Heart left ventricle (tissue), 16 donors: ENCODE measurements at places on chromosomes 2 and 18.

GRCh38 chr2:43084699-43085091 lies 141.7 kb downstream of the ZFP36L2 start:
- H3K36me3 ChIP-seq = no peaks in the 10 kb centered on the region
- H3K27ac ChIP-seq = peak overlapping the region; percentile 89
- H3K4me1 ChIP-seq = peaks cover 50% of the 10 kb centered on the region
- H3K27me3 ChIP-seq = no peaks in the 10 kb centered on the region

DNA sequence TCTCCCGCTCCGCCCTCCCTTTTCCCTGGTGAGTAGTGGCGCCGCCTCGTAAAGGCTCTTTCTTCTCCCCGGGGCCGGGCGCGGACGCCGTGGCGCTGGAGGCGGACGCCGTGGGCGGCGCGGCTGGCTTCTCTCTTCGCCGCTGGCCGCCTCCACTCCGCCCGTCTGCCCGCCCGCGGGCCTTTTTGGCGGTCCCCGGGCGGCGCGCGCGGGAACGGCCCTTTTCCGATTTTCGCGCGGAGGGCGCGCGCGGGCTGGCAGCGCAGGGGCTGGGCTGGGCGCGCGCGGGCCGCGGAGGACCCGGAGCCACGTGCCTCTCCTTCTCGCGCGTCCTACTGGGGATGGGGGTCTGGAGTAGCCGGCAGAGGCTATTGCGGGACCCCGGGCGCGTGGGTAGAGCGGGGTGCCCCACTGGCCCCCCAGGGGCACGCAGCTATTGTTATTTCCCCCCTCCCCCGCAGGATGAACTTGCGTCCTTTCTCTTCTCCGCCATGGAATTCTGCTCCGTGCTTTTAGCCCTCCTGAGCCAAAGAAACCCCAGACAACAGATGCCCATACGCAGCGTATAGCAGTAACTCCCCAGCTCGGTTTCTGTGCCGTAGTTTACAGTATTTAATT lies 472 bp downstream of the SLC20A1 start:
- DNase-seq = no peak
- H3K36me3 ChIP-seq = peaks cover 15% of the 10 kb centered on the region
- H3K27me3 ChIP-seq = no peaks in the 10 kb centered on the region
- H3K27ac ChIP-seq = peak overlapping the region; percentile 98

DNA sequence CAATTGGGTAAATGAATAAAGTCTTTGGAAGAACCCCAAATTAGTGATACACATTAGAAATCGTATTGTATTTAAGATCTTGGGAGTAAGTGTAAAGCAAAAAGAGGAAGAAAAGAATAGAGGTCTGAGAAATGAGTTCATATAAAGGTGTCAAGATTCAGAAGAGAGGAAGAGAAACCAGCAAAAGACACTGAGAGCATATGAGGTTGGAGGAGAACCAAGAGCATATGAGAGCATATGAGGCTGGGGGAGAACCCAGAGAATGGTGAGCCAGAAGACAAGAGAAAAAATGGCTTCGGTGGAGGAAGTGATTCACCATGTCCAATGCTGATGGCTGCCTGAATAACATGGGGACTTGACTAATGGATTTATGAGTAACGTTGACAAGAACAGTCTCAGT lies 620.1 kb upstream of the GCFC2 start:
- no peaks in the 10 kb centered on the region for H3K36me3 ChIP-seq
- H3K4me3 ChIP-seq = no peak overlapping the region
- H3K4me1 ChIP-seq = no peaks in the 10 kb centered on the region
- H3K27ac ChIP-seq = no peak overlapping the region
- no peak for DNase-seq
- no peaks in the 10 kb centered on the region for H3K27me3 ChIP-seq

GRCh38 chr2:160278101-160278878 lies 78.2 kb upstream of the ITGB6 start:
- peak overlapping the region; percentile 8 for H3K27ac ChIP-seq
- DNase-seq = no peak
- no peaks in the 10 kb centered on the region for H3K36me3 ChIP-seq
- peaks cover 12% of the 10 kb centered on the region for H3K4me1 ChIP-seq
- no peak overlapping the region for H3K4me3 ChIP-seq

GRCh38 chr2:86610871-86611270 lies 12.8 kb downstream of the RNF103 start:
- H3K27me3 ChIP-seq = no peaks in the 10 kb centered on the region
- H3K27ac ChIP-seq = no peak overlapping the region
- no peak for DNase-seq
- no peak overlapping the region for H3K4me3 ChIP-seq

- H3K4me1 ChIP-seq = peaks cover 28% of the 10 kb centered on the region
- no peaks in the 10 kb centered on the region for H3K27me3 ChIP-seq
- no peak for DNase-seq
- H3K4me3 ChIP-seq = no peak overlapping the region
- peak overlapping the region; percentile 63 for H3K27ac ChIP-seq
These were observed 32.6 kb upstream of the SP3 start for GRCh38 chr2:173997753-173998152.

DNA sequence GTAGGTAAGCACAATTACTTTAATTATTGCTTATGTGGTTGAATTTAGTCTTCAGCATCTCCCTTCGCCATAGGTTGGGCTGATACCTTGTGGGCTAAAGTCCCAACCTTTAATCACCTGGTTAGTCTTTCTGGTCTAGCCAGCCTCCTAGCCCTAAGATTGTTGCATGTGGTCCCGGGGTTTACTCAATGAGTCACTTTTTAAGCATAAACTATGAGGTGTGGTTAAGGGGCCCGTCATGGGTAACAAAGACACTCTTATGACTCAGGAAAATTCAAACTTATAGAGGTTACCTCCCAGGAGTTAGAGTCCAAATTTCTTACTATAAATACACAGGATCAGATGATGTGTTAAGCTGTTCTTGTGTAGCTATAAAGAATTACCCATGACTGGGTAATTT lies 841.6 kb downstream of the TRIB2 start:
- no peaks in the 10 kb centered on the region for H3K36me3 ChIP-seq
- no peak overlapping the region for H3K27ac ChIP-seq
- no peak overlapping the region for H3K4me3 ChIP-seq
- DNase-seq = no peak
- no peaks in the 10 kb centered on the region for H3K27me3 ChIP-seq
- no peaks in the 10 kb centered on the region for H3K4me1 ChIP-seq

GRCh38 chr18:62107881-62108280 lies 79.0 kb downstream of the PIGN start:
- H3K4me1 ChIP-seq = no peaks in the 10 kb centered on the region
- H3K27ac ChIP-seq = no peak overlapping the region
- no peaks in the 10 kb centered on the region for H3K27me3 ChIP-seq
- H3K4me3 ChIP-seq = no peak overlapping the region
- DNase-seq = no peak
- H3K36me3 ChIP-seq = peaks cover 16% of the 10 kb centered on the region

GRCh38 chr2:119179991-119180390 lies 21.4 kb upstream of the C1QL2 start:
- H3K36me3 ChIP-seq = no peaks in the 10 kb centered on the region
- no peak overlapping the region for H3K4me3 ChIP-seq
- no peaks in the 10 kb centered on the region for H3K27me3 ChIP-seq
- DNase-seq = no peak

- H3K27me3 ChIP-seq = no peaks in the 10 kb centered on the region
- H3K36me3 ChIP-seq = no peaks in the 10 kb centered on the region
- H3K4me1 ChIP-seq = no peaks in the 10 kb centered on the region
- no peak overlapping the region for H3K27ac ChIP-seq
- H3K4me3 ChIP-seq = no peak overlapping the region
These were observed 52.3 kb downstream of the RAB27B start for GRCh38 chr18:54880395-54881105.

DNA sequence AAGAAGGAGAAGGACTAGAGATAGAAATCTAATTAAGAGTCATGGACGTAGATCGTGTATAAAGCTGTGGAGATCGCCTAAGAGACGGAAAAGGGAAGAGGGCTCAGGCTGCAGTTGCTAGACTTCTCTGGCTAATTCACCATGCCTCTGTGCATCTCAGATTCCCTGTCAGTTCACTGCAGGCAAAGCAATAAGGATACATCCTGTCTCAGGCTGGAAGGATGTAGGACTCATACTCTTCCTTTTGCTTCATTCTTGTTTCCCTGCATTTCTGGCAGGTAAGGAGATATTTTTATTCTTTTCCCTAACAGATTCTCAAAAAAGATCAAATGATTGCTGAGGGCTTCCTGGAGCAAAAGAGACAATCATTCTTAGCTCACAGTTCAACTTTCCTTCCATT lies 112.5 kb downstream of the AP1S3 start:
- no peak overlapping the region for H3K4me3 ChIP-seq
- no peak overlapping the region for H3K27ac ChIP-seq
- no peaks in the 10 kb centered on the region for H3K36me3 ChIP-seq
- H3K4me1 ChIP-seq = peaks cover 18% of the 10 kb centered on the region
- no peak for DNase-seq

DNA sequence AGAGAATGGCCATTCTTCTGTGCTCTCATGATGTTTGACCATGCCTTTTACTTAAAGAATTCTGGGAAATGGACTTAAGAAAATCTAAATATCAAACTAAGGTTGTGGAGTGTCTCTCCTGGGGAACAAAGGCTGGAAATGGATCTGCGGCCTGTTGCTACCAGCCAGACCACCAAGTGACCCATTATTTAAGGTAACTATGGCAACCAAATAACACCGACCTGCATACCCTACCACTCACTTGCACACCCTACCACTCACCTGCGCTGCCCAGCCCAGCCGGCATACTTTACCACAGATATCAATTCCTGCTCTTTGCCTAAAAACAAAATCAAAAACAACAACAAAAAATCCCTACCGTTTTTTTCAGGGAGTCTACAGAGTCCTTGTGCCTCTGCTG lies 203.2 kb downstream of the NBAS start:
- peaks cover 39% of the 10 kb centered on the region for H3K36me3 ChIP-seq
- H3K27ac ChIP-seq = no peak overlapping the region

GRCh38 chr18:38367473-38367872 lies 801.9 kb upstream of the CELF4 start:
- no peak overlapping the region for H3K4me3 ChIP-seq
- H3K27me3 ChIP-seq = no peaks in the 10 kb centered on the region
- no peaks in the 10 kb centered on the region for H3K36me3 ChIP-seq
- DNase-seq = no peak

- H3K4me1 ChIP-seq = no peaks in the 10 kb centered on the region
- peak; percentile 73 for DNase-seq
- H3K27me3 ChIP-seq = no peaks in the 10 kb centered on the region
- peak overlapping the region; percentile 64 for H3K27ac ChIP-seq
- H3K4me3 ChIP-seq = no peak overlapping the region
- no peaks in the 10 kb centered on the region for H3K36me3 ChIP-seq
These were observed 133.7 kb downstream of the COL6A3 start for GRCh38 chr2:237280229-237280628.

DNA sequence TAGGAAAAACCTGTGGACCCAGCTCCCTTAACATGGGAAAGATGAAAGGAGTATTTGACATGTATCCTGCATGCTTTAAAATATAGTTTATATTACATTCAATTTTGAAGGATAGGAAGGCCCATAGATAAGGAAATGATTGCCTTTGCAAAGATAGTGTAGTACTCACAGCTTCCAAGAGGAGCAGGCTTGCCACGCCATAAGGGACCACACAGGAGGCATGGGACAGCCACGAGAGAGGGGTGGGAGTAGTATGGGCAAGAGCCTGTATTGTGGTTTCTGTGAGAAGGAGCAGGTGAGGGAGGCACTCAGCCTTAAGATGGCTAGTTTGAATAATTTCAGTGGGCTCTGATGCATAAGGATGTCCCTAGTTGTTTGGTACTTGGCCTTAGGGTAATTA lies 740.3 kb downstream of the SATB2 start:
- H3K4me3 ChIP-seq = no peak overlapping the region
- H3K4me1 ChIP-seq = no peaks in the 10 kb centered on the region
- no peaks in the 10 kb centered on the region for H3K36me3 ChIP-seq
- DNase-seq = no peak
- no peaks in the 10 kb centered on the region for H3K27me3 ChIP-seq

DNA sequence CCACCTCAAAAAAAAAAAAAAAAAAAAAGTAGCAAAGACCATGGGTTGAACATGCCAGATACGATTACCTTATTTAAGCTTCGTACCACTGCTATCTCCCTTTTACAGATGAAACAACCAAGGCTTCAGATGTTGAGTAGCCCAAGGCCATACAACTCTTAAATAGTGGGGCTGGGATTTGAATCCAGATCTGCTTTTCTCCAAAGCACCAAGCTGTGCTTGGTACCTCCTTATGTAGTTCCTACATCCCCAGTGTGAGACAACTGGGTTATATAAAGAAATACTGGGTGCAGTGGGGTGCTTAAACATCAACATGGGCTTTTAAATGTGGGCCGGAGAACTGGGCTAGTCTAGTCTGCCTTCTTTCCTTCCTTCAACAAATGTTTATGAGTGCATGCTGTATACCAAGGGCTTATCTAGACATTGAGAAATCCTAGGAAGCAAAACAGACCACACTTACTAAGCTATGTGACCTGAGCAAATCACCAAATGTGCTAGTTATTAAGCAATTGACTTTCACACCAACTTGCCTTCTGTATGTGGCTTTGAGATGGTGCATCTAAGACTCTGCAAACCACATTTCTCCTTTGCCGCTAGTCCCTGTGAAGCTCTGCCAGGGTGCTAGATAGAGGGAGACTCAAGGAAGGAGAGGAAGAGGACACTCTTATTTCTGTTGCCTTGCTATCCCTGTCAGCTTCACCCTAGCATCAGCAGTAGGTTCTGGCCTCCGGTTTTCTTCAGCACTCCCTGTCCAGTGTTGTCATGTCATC lies 206.8 kb upstream of the FBXO11 start:
- H3K4me3 ChIP-seq = no peak overlapping the region
- peaks cover 12% of the 10 kb centered on the region for H3K4me1 ChIP-seq
- no peak for DNase-seq
- no peak overlapping the region for H3K27ac ChIP-seq

- no peaks in the 10 kb centered on the region for H3K27me3 ChIP-seq
- no peaks in the 10 kb centered on the region for H3K36me3 ChIP-seq
- DNase-seq = peak; percentile 73
- peak overlapping the region; percentile 73 for H3K27ac ChIP-seq
These were observed 28.6 kb downstream of the TEX44 start for GRCh38 chr2:231621051-231621879.

- H3K36me3 ChIP-seq = no peaks in the 10 kb centered on the region
- no peaks in the 10 kb centered on the region for H3K4me1 ChIP-seq
- H3K27me3 ChIP-seq = no peaks in the 10 kb centered on the region
- no peak for DNase-seq
- no peak overlapping the region for H3K27ac ChIP-seq
These were observed 1202.5 kb downstream of the DSC3 start for GRCh38 chr18:29840089-29840488.

DNA sequence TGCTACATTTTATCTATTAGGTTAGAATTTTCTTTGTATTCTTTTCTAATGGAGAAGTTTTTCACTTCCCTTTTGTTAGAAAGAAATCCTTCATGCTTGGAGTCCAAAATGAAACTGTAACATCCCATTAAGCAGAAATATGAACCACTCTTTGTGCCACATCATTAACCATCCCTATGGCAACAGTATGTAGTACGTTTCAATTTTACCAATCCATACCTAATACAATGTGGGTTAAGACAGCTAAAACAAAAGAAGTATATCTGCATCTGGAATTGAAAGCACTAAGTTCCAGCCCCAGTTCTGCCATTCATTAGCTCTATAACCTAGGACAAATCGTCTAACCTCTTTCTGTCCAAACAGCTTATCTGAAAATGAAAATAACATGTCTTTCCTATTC lies 409.2 kb upstream of the SPHKAP start:
- no peaks in the 10 kb centered on the region for H3K4me1 ChIP-seq
- H3K27me3 ChIP-seq = no peaks in the 10 kb centered on the region
- no peak overlapping the region for H3K4me3 ChIP-seq
- no peak for DNase-seq
- H3K27ac ChIP-seq = no peak overlapping the region

- no peak overlapping the region for H3K27ac ChIP-seq
- H3K4me1 ChIP-seq = peaks cover 20% of the 10 kb centered on the region
- peak; percentile 22 for DNase-seq
- H3K36me3 ChIP-seq = no peaks in the 10 kb centered on the region
- peak overlapping the region; percentile 83 for H3K4me3 ChIP-seq
- peaks cover 14% of the 10 kb centered on the region for H3K27me3 ChIP-seq
These were observed 1.3 kb downstream of the KCTD1 start for GRCh38 chr18:26546875-26547645.
